Activated naive CD4-positive, alpha-beta T cell treated with anti-CD3 and anti-CD28 coated beads for 36 hours (primary cell): ENCODE measurements at places on chromosomes 12 and 14.

GRCh38 chr14:61517911-61518384 is 177.4 kb upstream of the HIF1A start:
- H3K36me3 ChIP-seq, result peaks cover 42% of the 10 kb centered on the region
- no peaks in the 10 kb centered on the region for H3K27me3 ChIP-seq
- no peak for DNase-seq

- no peaks in the 10 kb centered on the region for H3K27me3 ChIP-seq
- no peak overlapping the region for H3K4me3 ChIP-seq
- DNase-seq, result no peak
- H3K27ac ChIP-seq, result no peak overlapping the region
Observed at GRCh38 chr12:7154901-7155470, 24.8 kb downstream of the CLSTN3 start.

GRCh38 chr14:75274899-75275569 is 3.6 kb upstream of the FOS start:
- no peak overlapping the region for H3K4me3 ChIP-seq
- H3K27me3 ChIP-seq, result peaks cover 33% of the 10 kb centered on the region
- peak; percentile 23 for DNase-seq
- H3K36me3 ChIP-seq, result peaks cover 8% of the 10 kb centered on the region
- no peak overlapping the region for H3K27ac ChIP-seq
- H3K4me1 ChIP-seq, result peaks cover 21% of the 10 kb centered on the region

DNA sequence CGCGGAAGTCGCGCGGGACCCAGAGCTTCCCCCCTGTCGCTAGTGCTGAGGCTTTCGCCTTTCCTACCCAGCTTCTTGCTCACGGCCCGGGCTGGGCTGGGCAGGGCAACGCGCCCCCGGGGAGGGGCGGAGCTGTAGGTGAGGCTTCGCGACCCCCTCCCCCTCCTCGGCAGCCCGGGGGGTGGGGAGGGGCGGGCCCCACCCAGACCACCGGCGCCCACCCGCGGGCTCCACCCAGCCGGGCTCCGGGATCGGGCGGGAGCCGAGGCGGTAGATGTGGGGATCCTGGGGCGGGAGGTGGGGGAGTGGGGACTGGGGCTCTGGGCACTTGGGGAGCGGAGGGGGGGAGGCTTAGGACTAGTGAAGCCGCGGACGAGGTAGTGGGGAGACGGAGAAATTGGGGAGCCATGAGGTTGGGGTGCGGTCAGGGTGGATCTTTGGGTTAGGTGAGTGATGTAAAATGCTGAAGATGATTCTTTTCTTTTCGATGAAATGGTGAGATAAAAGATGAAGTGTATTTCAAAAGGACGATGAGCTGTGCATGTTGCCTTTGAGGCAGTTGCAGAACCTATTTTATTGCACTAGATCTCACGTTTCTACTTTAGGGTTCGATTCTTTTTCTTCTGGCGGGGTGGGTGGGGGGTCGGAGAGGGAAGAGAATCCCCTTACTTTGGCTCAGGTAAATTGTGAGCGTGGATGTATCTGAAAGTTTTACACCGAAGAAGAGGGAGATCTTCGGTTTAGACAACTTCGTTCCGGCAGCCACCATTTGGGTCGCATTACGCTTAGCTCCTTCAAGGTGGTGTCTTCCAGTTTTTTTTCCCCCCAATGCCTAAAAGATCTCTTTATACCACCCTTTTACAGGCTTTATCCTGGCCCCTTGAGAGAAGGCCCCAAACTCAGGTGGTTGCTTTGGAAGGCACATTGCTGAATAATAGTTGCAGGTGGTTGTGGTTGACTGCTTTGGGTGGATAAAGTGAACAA is 619 bp downstream of the ERC1 start:
- peak; percentile 34 for DNase-seq
- H3K36me3 ChIP-seq, result peaks cover 3% of the 10 kb centered on the region
- no peaks in the 10 kb centered on the region for H3K27me3 ChIP-seq

GRCh38 chr14:81633496-81633895 is 99.8 kb upstream of the SEL1L start:
- H3K27ac ChIP-seq, result no peak overlapping the region
- H3K4me3 ChIP-seq, result no peak overlapping the region
- DNase-seq, result no peak
- peaks cover 2% of the 10 kb centered on the region for H3K27me3 ChIP-seq
- H3K4me1 ChIP-seq, result no peaks in the 10 kb centered on the region

DNA sequence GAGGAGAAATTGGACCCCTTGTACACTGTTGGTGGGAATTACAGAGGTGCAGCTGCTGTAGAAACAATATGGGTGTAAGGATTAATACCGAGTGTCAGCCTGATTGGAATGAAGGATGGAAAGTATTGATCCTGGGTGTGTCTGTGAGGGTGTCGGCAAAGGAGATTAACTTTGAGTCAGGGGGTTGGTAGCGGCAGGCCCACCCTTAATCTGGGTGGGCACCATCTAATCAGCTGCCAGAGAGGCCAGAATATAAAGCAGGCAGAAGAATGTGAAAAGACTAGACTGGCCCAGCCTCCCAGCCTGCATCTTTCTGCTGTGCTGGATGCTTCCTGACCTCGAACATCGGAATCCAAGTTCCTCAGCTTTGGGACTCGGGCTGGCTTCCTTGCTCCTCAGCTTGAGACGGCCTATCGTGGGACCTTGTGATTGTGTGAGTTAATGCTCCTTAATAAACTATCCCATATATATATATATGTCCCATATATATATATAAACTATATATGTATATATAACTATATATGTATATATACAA is 38.4 kb upstream of the PPP2R5C start:
- H3K27me3 ChIP-seq, result no peaks in the 10 kb centered on the region
- H3K36me3 ChIP-seq, result no peaks in the 10 kb centered on the region
- H3K27ac ChIP-seq, result peak overlapping the region; percentile 69
- H3K4me3 ChIP-seq, result no peak overlapping the region
